Vagina (tissue), 2 donors: ENCODE measurements at places on chromosomes 7 and 10. TPM values are rescaled to one million over a fixed set of nuclear protein-coding genes. Genes with fewer than 3 reads are reported as not detected.

DNA sequence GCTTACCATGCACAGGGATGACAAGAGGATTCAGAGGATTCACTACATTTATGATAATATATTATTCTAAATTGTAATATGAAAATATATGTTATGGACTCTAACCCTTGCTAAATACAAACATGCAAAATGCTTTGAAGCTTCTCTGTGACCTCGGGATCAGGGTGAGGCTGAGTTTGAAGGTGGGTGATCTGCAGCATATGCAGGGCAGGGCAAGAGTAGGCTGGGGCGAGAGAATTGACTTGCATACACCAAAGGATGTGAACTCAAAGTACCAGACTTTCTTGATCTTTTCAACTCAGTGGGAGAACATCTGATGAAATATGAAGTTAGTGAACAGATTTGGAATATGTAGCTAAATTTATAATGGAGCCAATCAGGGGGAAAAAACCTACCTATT, 57.0 kb downstream of the GPR158 start:
- H3K4me3 ChIP-seq, result no peak overlapping the region
- no peaks in the 10 kb centered on the region for H3K27me3 ChIP-seq
- H3K4me1 ChIP-seq, result no peaks in the 10 kb centered on the region
- H3K36me3 ChIP-seq, result no peaks in the 10 kb centered on the region
- H3K27ac ChIP-seq, result no peak overlapping the region

DNA sequence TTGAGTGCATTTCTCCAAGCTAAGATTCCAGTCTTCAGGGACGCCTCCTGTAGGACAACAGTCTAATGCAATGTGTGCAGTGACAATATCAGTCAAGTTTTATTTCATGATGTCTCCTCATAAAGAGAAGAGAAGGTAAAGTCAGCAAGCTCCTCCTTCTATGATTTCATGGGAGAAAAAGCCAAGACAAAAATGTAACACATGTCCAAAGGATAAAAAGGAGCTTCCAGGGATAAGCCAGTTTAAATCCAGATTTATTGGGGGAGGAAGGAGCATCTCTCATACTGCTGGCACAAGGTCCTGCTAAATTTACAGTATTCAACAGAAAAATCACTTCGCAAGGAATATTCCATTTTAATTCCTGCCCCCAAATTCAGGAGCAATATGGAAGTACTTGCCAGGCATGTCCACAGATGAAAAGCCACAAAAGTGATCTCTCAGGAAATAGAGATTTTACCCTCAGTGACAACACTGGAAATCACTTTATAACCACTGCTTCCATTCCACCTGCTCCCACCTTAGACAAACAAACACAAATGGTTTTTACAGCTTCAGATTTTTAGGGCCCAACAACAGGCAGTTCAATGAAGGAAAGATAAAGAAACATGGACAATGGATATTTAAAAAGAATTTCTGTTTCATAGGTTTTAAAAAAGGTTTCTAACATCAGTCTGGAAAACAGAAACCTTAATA, 677.5 kb upstream of the C7orf33 start:
- H3K36me3 ChIP-seq, result no peaks in the 10 kb centered on the region
- no peaks in the 10 kb centered on the region for H3K4me1 ChIP-seq
- DNase-seq, result no peak
- H3K4me3 ChIP-seq, result no peak overlapping the region
- no peaks in the 10 kb centered on the region for H3K27me3 ChIP-seq

DNA sequence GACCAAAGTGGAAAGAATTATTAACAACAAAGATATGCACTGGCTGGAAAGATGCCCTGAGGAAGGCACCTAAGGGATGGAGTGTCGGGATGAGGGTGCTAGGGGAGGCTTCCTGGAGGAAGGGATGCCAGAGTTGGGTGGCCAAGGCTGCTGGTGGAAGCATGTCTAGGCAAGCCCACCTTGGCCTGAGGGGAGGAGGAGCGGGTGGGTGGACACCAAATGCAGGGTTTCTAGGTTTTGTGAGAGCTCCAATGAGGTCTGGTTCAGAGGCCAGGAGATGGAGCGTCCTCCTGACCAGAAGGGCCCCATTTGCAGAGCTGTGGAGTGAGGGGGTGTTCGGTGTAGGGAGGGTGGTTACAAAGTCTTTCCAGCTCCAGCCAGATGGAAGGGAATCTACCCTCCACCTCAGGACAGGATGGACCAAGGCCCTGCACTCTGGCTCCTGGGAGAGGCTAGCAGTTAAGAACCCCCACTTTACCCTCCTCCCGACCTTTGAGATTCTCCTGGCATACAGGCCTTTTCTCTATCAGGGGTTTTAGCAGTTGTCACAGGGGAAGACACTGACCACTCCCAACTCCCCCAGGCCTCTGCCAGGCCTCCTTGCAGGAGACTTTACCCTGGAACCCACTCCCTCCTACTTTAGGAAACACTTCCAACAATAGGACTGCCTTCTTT, 3.0 kb upstream of the DDIT4 start:
- no peaks in the 10 kb centered on the region for H3K27me3 ChIP-seq
- H3K36me3 ChIP-seq, result no peaks in the 10 kb centered on the region
- peaks cover 25% of the 10 kb centered on the region for H3K4me1 ChIP-seq
- peak overlapping the region; percentile 29 for H3K27ac ChIP-seq
- no peak overlapping the region for H3K4me3 ChIP-seq
- DNase-seq, result no peak

GRCh38 chr7:42543953-42544352, 306.9 kb upstream of the GLI3 start:
- no peaks in the 10 kb centered on the region for H3K36me3 ChIP-seq
- H3K27me3 ChIP-seq, result no peaks in the 10 kb centered on the region
- H3K4me3 ChIP-seq, result no peak overlapping the region
- DNase-seq, result no peak

GRCh38 chr10:28600056-28600455, 67.1 kb downstream of the WAC start:
- H3K36me3 ChIP-seq, result peaks cover 9% of the 10 kb centered on the region
- no peaks in the 10 kb centered on the region for H3K27me3 ChIP-seq
- H3K4me3 ChIP-seq, result no peak overlapping the region

GRCh38 chr7:138245216-138245615, 169.0 kb downstream of the AKR1D1 start:
- DNase-seq, result no peak
- no peak overlapping the region for H3K4me3 ChIP-seq
- no peaks in the 10 kb centered on the region for H3K4me1 ChIP-seq
- H3K27ac ChIP-seq, result no peak overlapping the region
- no peaks in the 10 kb centered on the region for H3K36me3 ChIP-seq

- DNase-seq, result no peak
- no peak overlapping the region for H3K4me3 ChIP-seq
These were observed 14.7 kb downstream of the KCNMA1 start for GRCh38 chr10:77622889-77623291.

DNA sequence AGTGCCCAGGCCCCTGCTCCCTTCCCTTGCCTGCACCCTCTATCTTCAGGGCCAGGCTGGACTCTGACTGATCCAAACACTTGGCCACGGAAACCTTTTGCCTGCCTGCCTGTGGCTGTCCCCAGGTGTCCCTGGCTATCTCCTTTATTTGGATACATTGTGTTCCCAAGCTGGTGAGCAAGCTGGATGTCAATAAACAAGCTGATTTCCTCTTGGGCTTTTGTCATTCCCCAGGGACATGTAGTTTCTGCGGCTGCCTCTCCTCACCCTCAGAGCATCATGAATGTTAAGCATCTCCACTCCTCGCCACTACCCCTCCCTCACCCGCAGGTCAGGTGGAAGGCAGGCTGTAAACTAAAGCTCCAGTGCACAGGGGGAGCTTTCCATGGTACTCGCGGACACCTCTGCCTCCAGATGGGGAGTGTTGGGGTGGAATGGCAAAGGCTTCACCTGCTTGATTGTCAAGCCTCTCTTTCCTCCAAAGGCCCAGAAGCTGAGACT, 6.9 kb downstream of the GHRHR start:
- H3K27ac ChIP-seq, result no peak overlapping the region
- DNase-seq, result peak; percentile 70
- H3K27me3 ChIP-seq, result no peaks in the 10 kb centered on the region
- no peaks in the 10 kb centered on the region for H3K36me3 ChIP-seq
- H3K4me1 ChIP-seq, result no peaks in the 10 kb centered on the region
- no peak overlapping the region for H3K4me3 ChIP-seq

DNA sequence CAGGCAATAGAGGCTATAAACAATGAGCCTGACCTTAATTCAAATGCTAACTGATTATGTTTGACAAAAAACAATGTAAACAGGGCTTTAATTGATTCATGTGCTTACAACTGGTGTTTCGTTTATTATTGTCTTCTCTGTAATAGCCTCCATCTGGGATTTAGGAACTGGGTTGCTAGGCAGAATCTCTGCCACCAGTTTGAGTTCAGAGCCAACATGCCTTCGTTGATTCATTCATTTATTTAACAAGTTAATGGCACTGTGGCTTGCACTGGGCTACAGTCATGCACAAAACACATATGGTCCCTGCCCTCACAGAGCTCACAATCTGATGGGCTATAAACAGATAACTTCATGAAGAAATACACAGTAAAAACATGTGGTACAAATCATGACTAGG, 19.6 kb upstream of the CDHR3 start:
- no peaks in the 10 kb centered on the region for H3K36me3 ChIP-seq
- no peak for DNase-seq
- H3K4me3 ChIP-seq, result no peak overlapping the region
- H3K4me1 ChIP-seq, result no peaks in the 10 kb centered on the region
- no peaks in the 10 kb centered on the region for H3K27me3 ChIP-seq

CHAT gene
- not detected for total RNA-seq

GRCh38 chr7:93062599-93062998, 55.2 kb downstream of the SAMD9 start:
- H3K27me3 ChIP-seq, result no peaks in the 10 kb centered on the region
- no peak for DNase-seq
- no peaks in the 10 kb centered on the region for H3K36me3 ChIP-seq
- H3K4me3 ChIP-seq, result no peak overlapping the region
- H3K27ac ChIP-seq, result no peak overlapping the region
- no peaks in the 10 kb centered on the region for H3K4me1 ChIP-seq

DNA sequence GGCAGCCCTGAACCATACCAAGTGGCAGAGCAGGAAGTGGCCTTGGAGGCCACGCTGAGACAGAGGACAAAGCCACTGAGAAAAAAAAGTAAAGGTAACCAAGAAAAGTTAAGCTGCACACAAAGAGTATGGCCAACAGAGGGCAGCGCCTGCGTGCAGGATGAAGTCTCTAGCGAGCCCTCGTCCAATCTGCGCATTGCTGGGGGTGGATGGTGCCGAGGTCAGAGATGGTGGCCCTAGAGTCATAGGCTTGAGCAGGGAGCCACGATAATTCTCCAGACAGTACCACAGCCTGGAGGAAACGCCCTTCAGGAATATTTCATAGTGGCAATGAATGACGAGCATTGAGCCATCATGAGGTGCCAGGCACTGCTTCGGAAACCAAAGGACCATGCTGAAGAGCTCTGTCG, 9.7 kb downstream of the ATP6V0E2 start:
- no peak for DNase-seq
- H3K4me1 ChIP-seq, result no peaks in the 10 kb centered on the region
- no peaks in the 10 kb centered on the region for H3K36me3 ChIP-seq

CDH23 gene
- total RNA-seq, result 10.3 TPM

SPACDR gene
- total RNA-seq, result not detected

MSMB gene
- total RNA-seq, result not detected

C7orf57 gene
- total RNA-seq, result not detected

PTF1A gene
- not detected for total RNA-seq

CALHM3 gene
- total RNA-seq, result not detected

TEX36 gene
- total RNA-seq, result not detected

GOLGA7B gene
- 2.5 TPM for total RNA-seq

DNA sequence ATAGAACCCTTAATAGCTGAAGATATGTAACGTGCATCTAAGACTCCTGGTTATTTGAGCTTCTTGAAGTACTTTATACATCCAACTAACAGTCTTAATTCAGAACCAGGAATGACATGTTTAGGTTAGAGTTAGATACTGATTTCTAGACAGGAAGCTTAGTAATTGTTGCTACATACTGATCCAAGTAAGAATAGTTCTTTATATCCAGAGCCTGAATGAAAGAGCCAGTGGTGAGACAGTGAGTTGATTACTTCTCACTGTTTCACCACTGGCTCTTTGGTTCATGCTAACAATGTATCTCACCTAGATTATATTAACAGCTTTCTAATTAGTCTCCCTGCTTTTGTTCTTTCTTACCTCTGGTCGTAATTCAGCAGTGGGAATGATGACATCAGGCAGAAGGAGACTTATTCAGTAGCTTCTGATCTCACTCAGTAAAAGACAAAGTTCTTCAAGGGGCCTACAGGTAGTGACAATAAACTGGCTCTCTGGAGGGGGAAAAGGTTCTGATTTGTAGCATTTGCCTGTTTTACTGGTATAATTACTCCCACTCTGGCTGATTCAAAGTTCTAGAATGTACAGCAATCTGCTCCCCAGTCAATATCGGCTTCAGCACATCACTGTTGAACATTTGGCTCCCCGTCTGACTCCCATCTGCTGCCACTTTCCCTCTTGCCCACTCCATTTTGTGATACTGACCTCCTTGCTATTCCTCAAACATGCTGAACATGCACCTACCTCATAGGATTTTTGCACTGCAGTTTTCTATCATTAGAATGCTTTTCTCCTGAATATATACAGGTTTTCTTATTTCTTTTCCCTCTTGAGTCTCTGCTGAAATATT, 29.1 kb downstream of the MCU start:
- no peak overlapping the region for H3K27ac ChIP-seq
- H3K4me1 ChIP-seq, result no peaks in the 10 kb centered on the region
- no peak for DNase-seq
- no peaks in the 10 kb centered on the region for H3K36me3 ChIP-seq

SGMS1 gene
- total RNA-seq, result 93.8 TPM

TMEM196 gene
- total RNA-seq, result not detected

DNA sequence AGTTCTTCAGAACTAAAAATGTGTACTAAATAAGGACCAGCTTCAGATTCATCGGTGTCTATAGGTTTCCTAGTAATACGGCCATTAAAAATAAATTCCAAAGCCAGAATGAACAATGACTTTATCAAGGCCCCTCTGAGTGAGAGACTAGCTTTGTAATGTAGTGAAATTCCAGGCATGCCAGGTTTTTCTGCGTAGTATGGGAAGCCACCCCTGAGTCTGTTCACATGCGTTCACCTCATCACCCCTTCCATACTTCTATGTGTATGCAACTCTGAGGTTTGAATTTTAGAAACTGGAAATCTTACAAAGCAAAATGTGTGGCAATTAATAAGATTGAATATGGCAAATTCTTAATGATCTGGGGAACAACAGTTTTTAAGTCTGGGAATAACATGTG, 24.5 kb downstream of the RNF32 start:
- H3K4me3 ChIP-seq, result no peak overlapping the region
- H3K4me1 ChIP-seq, result no peaks in the 10 kb centered on the region
- no peak for DNase-seq
- H3K27ac ChIP-seq, result no peak overlapping the region
- H3K36me3 ChIP-seq, result no peaks in the 10 kb centered on the region

DNA sequence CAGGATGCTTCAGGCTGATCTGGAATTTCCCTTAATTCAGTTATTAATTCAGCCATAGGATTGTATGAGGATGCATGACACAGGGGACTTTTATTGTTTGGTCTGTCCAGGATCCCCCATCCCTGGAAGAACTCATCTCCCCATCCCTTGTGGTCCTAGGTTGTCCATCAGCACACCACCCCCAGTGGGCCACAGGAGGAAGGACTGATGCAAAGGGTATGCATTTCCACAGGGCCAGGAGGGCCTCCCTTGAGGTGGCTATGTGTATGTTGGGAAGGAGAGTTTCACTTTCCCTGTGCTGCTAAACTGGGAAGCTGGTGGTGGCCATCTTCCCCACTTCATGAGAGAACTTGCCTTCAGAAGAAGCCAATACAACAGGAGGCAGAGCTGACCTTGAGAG, 44.6 kb upstream of the GRB10 start:
- no peak overlapping the region for H3K27ac ChIP-seq
- no peaks in the 10 kb centered on the region for H3K4me1 ChIP-seq
- no peak overlapping the region for H3K4me3 ChIP-seq
- DNase-seq, result no peak
- H3K36me3 ChIP-seq, result no peaks in the 10 kb centered on the region
- H3K27me3 ChIP-seq, result no peaks in the 10 kb centered on the region
